Right renal cortex interstitium (tissue), 3 donors: ENCODE measurements at places on chromosomes 5 and 9. TPM values are rescaled to one million over a fixed set of nuclear protein-coding genes. Genes with fewer than 3 reads are reported as not detected.
A peak's percentile ranks its signal among the peaks of the same experiment; 100 is the strongest.

DNA sequence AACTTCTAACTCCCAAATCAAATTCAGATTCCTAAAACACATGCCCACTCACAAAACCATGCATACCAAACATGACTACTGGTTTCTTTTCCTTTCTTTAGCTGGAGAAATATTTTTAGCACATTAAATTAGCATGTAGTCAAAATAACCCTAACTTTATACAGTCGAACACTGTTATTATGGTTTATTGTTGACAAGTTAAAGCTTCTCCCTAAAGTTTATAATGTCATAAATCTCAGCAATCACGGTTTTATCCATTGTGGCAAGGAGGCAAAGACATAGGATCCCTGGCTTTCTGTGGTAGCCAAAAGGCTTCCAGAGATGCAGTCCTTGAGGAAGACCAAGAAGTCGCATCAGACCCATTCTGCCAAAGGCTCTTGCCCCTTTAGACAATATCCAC is 27.5 kb downstream of the ARL15 start:
- no peak for DNase-seq

DNA sequence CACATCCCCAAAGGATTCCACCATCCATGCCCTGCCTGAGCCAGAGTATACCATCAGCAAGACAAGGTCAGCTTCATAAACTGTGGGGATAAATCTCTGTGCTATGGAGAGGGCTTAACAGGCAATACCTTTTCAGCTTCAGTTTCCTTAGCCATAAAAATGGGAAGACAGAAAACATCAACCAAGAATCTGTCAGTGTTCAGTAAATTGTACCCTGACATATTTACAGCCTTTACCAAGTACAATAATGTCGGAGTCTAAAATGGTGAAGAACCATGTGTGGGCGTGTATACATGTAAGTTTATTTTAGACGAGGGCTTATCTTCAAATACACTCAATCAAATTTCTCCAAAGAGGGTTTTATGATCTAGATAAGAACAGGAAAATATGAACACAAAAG is 94.7 kb downstream of the ELAVL2 start:
- DNase-seq: peak; percentile 23

DNA sequence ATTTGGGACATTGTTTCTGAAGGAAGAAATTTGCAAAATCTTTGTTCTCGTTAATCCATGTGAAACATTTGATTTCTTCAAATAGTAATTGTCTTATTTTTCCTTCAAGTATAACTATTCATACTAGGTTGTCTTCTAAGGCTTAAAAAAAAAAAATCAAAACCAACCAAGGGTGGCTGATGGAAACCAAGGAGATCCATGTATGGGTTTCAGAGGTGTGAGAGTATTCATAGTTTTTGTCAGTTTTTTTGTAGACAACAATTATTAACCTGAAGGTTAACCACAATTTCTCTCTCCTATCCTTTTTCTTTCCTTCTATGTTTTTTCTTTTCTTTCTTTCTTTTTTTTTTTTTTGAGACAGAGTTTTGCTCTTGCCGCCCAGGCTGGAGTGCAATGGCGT is 35.4 kb downstream of the KDM4C start:
- DNase-seq: no peak

GRCh38 chr5:88251048-88251711 is 17.5 kb downstream of the TMEM161B start:
- DNase-seq: no peak

- DNase-seq: no peak
Observed at GRCh38 chr5:119378075-119378700, 22.4 kb downstream of the TNFAIP8 start.

DNA sequence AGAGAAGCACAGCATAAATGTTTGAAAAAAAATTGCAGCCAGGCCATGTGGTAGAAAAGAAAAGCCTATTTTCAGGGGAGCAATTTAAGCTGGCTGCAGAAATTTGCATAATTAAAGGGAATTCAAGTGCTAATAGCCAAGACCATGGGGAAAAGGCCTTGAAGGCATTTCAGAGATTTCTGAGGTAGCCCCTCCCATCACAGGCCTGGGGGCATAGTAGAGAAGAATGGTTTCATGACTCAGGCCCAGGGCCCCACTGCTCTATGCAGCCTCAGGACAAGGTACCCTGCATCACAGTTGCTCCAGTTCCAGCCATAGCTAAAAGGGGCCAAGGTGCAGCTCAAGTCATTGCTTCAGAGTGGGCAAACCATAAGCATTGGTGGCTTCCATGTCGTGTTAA is 1416.0 kb downstream of the EFNA5 start:
- DNase-seq: no peak

DNA sequence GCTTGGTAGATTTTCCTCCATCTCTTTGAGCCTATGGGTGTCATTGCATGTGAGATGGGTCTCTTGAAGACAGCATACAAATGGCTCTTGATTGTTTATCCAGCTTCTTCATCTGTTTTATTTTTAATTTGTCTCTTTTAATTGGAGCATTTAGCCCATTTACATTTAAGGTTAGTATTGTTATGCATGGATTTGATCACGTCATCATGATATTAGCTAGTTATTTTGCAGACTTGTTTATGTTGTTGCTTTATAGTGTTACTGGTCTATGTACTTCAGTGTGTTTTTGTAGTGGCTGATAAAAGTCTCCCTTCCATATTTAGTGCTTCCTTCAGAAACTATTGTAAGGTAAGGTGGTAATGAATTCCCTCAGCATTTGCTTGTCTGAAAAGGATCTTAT is 78.6 kb upstream of the RGMB start:
- no peak for DNase-seq

BTNL8 gene
- 0.54 TPM for polyA plus RNA-seq

DNA sequence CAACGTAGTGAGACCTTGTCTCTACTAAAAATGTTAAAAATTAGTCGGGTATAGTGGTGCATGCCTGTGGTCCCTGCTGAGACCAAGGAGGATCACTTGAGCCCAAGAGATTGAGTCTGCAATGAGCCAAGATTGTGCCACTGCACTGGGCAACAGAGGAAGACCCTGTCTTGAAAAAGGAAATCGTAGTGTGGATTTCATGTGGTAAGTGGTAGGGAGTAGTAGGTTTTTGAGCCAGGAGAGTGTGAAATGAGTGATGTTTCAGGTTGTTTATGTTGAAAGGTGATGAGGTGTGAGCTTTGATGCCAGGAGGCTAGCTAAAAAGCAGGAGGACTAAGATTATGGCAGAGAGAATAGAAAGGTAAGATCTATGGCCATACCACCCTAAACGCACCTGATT is 5.9 kb downstream of the MATR3 start:
- no peak for DNase-seq

DNA sequence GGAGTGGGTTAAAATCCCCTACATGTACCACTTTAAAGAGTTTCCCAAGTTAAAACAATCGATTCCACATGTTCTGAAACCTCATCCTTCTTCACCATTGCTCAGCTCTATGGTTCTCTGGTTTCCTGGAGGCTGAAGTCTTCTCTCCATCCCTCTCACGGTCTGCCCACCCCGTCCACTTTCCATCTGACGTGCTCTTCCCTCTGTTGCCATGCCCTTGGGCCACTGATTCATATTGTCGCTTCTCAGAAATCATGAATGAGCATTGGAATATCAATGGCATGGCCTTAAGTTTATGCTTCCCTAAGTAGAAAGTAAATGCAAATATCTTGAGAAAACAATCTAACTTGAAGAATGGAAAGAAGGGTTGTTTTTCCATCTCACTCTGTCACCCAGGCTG is 30.9 kb downstream of the GDNF start:
- no peak for DNase-seq

INSL6 gene
- polyA plus RNA-seq: 0.24 TPM

DNA sequence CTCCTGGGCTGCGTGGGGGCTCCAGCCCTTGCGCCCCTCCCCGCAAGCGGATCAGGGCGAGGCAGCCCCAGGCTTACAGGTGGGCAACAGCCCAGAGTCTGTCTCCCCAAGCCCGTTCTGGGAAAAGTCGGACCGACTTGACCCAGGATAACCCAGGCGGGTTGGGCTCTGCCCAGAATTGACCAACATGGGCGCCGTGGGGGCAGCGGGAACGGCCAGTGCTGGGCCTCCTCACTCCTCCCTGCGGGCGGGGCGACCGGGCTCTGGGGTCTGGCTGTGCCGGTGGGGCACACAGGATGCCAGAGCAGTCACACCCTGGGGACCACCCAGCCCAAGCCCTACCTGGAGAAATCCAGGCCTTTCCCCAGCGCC is 15.3 kb upstream of the SYNPO start:
- no peak for DNase-seq

DNA sequence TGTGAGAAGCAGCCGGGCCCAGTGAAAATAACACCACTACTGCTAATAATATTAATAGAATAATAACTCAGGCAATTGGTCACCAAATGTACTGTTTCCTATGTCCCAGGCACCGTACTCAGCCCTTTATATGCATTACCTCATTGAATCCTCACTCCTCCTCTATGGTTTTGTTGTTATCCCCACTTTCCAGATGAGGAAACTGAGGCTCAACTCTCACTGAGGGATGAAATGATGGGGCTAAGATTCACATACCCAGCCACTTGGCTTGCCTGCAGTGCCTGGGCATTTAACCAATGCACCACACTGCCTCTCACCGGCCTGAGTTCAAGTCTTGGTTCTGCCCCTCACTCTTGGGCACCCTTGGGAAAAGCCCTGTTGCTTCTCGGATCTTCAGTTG is 34.1 kb downstream of the WHRN start:
- no peak for DNase-seq

DNA sequence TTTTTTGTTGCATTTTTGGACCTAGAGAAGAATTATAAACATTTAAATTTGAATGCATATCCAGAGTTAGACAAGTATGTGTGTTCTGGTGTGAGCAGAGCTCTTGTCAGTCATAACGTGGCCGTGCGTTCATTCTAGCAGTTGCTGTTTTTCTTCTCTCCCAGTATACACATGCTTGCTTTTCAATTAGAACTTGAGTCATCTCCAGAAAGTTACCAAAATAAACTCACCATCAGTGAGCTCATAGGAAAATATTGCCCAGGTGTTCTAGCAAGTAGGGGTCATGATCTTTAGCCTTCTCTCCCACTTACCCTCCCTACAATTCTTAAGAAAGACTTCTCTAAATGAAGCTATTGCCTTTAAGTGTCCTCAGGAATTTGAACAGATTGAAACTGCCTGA is 247.5 kb upstream of the TUT7 start:
- no peak for DNase-seq

SPZ1 gene
- polyA plus RNA-seq: not detected

- no peak for DNase-seq
Observed at GRCh38 chr5:160390787-160391696, 8.8 kb downstream of the FAM200C start.

- DNase-seq: no peak
Observed at GRCh38 chr9:137619240-137620047, 639 bp downstream of the EHMT1 start.

- no peak for DNase-seq
Observed at GRCh38 chr9:134922066-134922931, 4.6 kb upstream of the FCN1 start.

DNA sequence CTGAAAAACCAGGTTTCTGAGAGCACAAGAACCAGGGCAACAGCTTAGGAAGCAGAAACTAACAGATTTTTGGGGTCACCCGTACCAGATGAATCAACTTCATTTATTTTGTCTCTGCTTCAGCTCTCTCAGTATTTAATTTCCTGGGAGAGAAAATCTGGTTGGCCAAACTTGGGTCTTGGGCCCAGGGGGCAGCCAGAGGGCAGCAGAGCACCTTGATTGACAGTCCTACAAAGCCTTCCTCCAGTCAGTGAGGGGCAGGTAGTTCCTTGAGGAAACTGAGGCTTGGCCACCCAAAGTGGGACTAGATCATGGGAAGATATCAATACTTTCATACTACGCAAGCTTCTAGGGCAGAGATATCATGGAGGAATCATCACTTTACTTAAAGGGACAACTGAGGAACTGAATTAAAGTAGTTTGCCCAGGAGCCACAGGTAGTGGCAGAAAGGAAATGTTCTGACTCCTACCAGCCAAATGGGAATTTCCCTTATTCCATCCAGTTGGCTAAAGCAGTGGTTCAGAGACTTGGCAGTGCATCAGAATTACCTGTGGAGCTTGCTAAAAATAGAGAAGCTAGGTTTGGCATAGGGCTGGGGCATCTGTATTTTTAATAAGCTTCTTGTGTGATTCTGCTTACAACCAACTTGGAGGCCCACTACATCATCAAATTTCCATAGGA is 21.5 kb upstream of the ARHGAP26 start:
- DNase-seq: no peak

- no peak for DNase-seq
Observed at GRCh38 chr9:118426772-118427171, 722.6 kb downstream of the TLR4 start.

DNA sequence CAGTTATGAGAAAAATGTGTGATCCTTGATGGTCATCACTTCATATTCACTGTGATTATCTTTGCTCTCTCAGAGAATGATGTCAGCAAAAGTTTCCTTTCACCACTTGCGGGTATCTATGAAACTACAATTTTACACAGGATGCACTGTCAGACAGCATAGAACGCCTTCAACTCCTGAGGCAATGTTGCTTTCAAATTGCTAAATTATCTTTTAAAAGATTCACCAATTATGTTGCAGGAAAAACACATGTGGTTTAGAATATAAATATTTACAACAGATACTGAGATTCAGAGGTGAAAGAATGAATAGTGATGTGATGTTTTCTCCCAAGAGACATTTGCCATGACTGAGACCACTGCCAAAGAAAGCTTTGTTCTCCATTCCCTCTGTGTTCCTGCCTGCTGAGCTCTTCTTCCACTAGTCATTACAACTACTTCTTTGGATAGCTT is 879.8 kb upstream of the DMAC1 start:
- DNase-seq: no peak

DNA sequence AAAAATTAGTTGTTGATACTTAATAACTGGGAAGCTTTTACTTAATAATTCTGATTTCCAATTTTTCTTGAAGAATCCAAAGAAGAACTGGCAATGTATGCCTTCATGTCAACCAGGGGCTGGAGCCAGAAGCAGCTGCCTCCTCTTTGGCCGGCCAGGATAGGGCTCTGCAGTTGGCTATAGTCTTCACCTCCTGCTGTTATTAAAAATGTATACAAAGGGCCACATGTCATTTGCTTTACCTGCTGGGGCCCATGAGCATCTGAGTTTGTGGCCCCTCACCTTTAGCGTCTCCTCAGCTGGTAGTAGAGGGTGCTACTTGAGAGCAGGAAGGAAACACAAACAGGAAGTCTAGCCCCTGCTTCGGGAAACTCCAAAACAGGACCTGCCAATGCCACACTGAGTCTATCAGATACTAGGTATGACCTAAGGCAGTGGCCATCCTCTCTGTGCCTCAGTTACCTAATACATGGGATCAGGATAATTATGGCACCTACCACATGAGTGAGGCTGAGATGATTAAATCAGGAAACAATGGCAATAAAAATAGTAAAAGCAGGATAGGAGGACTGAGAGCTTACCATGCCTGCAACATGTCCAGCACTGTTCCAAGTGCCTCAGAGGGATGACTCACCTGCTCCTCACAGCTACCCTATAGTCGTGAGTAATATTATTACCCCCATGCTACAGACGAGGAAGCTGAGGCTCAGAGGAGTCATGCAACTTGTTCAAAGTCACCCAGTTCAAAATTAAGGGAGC is 21.3 kb downstream of the CCDC69 start:
- DNase-seq: no peak

- no peak for DNase-seq
Observed at GRCh38 chr5:31692561-31693221, 53.8 kb downstream of the PDZD2 start.
